DMS 273 treated with DMSO at 0.1 percent for 48 hours (cell line): ENCODE measurements at places on chromosomes 2 and 18.

- DNase-seq, result no peak
These were observed 523.8 kb upstream of the TNP1 start for GRCh38 chr2:217383620-217384019.

DNA sequence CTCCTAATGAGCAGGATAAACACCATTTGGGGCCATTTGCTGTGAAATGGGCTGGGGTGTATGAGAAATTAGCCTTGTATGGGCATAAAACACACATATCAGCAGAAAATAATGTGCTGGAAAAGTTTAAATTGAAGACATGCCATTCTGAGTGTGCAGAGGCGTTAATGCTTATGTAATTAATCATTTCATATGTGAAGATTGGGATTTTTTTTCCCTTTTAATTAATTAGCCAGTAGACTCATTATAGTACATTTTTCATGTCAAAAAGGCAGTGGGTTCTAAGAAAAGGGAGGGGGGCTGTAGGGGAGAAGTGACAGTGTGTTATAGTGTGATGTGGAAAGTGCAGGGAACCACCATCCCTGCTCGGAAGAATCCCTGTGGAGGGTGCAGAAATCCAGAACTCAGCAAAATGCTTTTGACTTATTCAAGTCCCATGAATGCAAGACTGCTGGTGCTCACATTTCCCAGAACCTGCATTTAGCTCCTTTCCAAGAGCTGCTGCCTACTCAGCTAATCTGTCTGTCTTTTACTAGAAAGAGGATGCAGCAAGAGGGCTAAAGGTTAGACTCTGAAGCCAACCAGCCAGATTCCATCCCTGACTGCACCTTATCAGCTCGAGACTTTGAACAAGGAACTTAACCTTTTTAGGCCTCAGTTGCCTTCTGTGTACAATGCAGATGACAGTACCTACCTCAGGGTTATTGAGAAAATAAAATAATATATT, 11.6 kb upstream of the COX7A2L start:
- peak; percentile 7 for DNase-seq

GRCh38 chr18:59718108-59718463, 20.9 kb upstream of the CCBE1 start:
- no peak for DNase-seq

DNA sequence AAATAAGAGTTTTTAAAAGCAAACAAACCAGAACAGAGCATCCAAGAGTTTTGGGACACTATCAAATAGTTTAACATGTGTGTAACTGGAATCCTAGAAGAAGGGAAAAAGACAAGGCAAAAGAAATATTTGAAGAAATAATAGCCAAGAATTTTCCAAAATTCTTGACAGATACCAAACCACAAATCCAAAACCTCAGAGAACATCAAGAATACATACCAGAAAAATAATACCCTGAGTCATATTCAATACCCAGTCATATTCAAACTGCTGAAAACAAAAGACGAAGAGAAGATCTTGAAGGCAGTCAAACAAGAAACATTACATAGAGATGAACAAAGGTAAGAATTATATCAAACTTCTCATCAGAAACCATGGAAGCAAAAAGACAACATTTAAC, 22.9 kb downstream of the INO80C start:
- no peak for DNase-seq

GRCh38 chr2:200484934-200485333, 24.9 kb downstream of the KCTD18 start:
- DNase-seq, result no peak

DNA sequence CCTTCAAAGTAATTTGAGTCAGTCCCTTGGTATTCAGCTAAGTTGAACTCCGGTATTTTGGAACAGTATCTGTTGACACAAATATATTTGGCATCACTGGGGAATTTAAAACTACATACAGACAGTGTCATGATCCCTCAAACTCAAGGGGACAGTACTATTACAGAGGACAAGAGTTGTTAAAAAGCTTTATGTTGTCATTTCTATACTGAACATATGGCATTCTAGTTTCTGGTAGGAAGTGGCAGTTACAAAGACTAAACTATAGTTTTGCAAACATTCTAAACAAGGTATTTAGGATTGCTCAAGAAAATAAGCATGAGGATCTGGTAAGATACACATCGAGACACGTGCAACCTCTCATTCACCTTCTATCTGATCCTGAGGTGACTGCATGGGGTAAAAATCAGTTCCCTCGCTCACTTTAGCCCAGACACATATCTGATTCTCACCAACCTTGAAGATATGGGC, 16.6 kb upstream of the CCNYL1 start:
- DNase-seq, result no peak

- no peak for DNase-seq
These were observed 33.7 kb upstream of the CDC42EP3 start for GRCh38 chr2:37705191-37705590.

- DNase-seq, result no peak
These were observed 191.8 kb upstream of the RBBP8 start for GRCh38 chr18:22741318-22741717.

DNA sequence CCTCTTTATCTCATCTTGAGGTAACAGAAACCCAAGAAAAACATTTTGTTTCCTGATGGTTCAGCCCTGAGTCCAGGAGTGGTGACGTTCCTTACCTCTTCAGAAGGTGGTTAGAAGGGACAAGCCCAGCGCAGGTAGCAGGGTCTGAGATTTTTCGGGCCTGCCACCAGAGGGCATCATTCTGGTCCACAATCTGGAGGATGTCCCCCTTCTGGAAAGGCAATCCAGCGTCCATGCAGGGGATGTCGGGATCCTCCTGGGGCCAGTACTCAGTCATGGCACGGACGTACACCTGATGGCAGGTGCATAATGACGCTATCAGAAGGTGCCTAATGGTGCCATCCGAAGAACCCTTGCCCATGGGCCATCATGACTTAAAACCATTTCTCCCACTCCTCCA, 17.7 kb downstream of the MPP4 start:
- DNase-seq, result no peak

GRCh38 chr2:217685255-217685605, 317.6 kb downstream of the TNS1 start:
- no peak for DNase-seq

DNA sequence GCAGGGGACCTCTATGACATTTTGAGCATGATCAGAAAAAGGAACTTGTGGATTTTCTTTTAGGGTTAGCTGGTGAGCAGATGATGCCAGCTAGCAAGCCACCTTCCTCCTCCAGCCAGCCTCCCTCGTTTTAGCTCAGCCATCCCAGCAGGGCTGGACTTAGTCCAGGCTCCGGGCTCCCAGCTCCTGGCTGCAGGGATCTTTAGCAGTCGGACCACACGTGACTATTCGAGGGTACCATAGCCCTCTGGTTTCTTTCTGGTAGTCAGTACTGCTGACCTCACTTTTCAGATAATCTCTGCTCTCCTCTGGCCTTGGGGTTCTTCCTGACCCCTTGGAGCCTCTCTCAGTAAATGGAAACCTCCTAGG, 31.8 kb downstream of the NCK2 start:
- no peak for DNase-seq

- no peak for DNase-seq
These were observed 925.7 kb downstream of the DCDC2C start for GRCh38 chr2:4628998-4629501.

- DNase-seq, result no peak
These were observed 108.7 kb downstream of the FEZ2 start for GRCh38 chr2:36489281-36489680.

- DNase-seq, result no peak
These were observed 129.9 kb downstream of the MTX2 start for GRCh38 chr2:176399074-176399598.
